ENCODE measurements at places on chromosomes 5 and 9. TPM values are rescaled to one million over a fixed set of nuclear protein-coding genes. Genes with fewer than 3 reads are reported as not detected.

DNA sequence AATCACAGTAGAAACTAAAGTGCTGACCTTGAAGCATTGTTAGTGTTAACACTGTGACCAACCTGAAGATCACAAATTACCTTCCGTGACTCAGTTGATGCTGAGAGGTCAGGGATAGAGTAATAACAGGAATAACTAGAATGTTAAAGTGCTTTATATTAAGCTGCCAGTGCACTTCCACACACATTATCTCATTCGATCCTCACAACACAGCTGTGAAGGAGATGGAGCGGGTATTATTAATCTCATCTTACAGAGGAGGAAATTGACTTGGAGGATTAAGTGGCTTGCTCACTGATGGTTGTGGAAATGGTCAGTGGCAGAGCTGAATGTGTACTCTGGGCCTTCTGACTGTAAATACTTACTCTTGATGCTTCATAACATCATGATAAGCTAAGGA is 252.5 kb upstream of the DMRT1 start:
- DNase-seq: no peak

DNA sequence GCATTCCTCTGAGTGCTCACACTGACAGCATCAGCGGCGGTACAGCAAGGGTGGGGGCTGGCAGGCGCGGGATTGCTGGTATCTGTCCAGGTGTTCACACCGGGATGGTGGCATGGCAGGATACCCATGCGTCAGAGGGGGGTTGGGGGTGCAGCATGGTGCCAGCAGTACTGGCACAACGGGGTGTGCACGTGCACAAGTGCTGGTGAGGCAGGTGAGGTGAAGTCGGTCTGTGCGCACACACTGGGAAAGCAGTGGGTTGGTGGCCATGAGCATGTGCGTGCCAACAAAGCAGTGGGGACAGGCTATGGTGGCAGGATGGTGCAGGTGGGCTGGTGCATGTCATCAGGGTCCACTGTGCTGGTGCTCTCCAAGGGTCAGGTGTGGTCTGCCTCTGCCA is 819.6 kb upstream of the EDIL3 start:
- no peak for DNase-seq

The TCF7 gene
- 4.6 TPM for total RNA-seq

The LCP2 gene
- total RNA-seq: 44.2 TPM

GRCh38 chr9:137552022-137552768 is 516 bp downstream of the MRPL41 start:
- no peak for DNase-seq

DNA sequence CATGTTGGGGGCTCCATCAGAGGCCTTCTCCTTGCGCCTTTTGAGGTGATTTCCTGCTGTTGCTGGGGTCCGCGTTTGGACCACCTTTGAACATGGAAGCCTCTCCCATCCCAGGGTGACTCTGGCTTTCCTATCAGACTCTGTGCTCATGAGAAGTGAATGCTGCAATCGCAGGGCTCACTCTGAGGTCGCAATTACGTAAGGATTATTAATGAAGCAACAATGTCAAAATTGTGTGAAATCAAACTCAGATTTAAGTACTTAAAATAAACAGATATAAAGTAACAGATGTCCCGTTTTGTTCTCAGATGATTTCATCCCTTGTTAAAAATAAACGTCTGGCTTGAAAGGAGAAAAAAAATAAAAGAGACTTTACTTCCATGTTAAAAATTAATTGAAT is 634.2 kb downstream of the BNC2 start:
- DNase-seq: no peak

DNA sequence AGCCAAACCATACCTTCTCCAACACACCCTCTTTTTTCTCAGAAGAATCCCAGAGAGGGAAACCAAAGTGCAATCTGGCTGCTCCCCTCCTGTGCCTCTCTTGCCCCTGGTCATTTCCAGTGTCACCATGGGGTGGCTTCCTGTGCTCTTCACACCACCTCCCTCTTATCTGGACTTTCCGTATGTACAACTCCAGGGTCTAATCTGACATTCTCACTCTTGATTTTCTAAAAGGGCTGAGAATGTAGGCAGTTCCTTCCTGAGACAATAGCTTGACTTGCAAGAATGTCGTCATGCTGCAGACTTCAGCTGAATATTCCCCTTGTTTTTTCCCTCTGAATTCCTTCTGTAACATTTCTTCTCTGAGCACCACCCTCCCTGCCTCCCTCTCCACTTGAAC is 110.2 kb downstream of the FBXL7 start:
- DNase-seq: no peak

- DNase-seq: no peak
Measured at GRCh38 chr9:126327006-126327713, 531 bp downstream of the MVB12B start.

DNA sequence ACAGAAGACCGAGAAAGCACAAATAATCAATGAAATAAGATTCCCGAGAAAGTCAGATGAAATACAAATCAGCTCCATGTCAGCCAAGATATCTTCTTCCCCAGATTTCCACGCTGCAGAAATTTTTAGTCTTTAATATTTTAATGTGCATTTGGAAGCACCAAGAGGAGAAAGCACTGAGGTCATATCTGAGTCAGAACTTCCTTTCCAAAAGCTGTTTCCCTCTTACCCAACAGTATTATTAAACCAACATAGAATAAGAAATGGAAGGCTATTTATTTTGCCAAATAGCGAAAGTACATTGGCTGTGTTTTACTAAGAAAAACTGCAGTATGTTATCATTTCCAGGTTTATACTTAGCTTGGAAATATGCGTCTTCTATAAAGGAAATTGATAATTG is 772.1 kb upstream of the CDH9 start:
- DNase-seq: no peak

DNA sequence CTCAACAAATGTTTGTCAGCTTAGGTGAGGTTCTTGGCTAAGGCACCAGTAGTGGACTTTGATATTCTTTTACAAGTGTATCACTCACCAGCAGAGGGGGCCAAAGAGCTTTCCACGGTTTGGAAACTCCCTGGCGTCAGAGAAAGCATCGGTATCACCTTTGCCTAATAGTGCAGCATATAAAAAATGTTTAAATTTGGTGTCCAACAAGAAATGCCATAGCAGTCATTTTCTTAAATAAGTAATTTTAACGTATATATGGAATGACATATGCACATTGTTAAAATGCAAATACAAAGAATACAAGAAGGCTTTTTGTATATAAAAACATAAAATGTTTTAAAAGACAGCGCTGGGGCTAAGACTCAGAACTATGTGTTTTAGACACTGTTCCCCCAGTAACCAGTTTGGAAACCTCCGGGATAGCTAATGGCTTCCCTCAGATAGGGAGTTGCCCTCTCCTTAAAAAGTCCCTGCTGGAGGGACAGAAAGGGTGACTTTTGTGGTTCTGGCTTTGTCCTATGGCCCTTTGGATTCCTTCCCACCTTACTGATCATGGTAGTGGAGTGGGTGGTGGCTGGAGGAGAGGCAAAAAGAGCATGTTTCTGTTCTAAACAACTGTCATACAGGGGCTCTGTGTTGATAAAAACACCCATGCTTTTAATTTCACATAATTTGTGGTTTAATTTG is 124.6 kb downstream of the GPBP1 start:
- DNase-seq: peak; percentile 95

GRCh38 chr9:33742519-33742918 is 52.8 kb upstream of the PRSS3 start:
- DNase-seq: no peak

DNA sequence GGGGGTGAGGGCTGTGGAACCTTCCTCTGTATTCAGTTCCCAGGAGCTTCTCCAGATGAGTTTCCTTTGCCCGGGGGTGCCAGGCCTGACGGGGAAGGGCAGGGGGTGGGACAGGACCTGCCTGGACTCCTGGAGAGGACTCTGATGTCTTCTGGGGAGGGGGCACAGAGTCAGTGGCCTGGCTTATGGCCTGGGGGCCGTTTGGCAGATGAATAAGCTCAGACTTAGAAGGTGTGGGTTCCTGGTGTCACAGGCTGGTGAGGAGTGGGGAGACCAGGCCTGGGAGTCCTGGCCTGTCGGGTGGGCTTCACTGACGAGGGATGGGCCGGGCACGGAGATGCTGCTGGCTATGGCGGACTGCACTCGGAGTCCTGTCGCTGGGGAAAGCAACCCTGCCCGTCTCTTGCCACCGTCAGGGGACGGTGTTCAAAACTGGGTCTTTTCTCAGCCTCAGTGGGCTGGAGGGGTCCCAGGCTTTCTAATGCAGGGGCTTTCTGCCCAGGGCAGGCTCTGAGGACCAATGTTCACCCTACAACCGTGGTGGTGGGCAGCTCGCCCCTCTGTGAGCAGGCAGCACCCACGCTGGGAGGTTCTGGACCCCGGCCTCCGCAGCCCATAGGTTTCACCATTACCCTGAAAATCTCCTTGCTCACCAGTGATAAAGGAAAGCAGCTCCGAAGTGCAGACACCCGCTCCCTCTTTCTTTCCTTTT is 16.2 kb downstream of the COL5A1 start:
- no peak for DNase-seq

The PPP3R2 gene
- not detected for total RNA-seq

DNA sequence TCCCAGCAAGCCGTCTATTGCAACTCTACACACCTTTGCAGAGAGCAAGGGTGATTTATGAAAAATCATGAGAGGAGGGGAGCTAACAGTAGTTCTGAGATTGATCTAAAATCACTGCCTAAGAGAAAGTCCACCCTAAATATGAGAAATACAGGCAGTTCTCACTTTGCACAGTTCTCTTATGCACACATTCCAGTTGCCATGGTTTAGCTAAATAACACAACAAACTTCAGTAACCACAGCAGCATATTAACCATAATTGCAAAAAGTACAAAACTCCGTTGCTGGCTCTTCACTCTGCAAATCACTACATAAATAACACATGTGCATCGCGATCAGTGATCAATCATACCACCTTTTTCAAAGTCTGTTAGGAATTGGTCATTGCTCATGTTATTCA is 31.1 kb downstream of the PGGT1B start:
- no peak for DNase-seq

The SLC6A19 gene
- not detected for total RNA-seq

The FAM169A gene
- under 0.01 TPM for total RNA-seq

- DNase-seq: peak; percentile 27
Measured at GRCh38 chr9:4066120-4066519, 233.7 kb downstream of the GLIS3 start.

GRCh38 chr5:25540628-25541027 is 895.9 kb upstream of the CDH10 start:
- DNase-seq: no peak

The LSM11 gene
- total RNA-seq: 1.6 TPM

DNA sequence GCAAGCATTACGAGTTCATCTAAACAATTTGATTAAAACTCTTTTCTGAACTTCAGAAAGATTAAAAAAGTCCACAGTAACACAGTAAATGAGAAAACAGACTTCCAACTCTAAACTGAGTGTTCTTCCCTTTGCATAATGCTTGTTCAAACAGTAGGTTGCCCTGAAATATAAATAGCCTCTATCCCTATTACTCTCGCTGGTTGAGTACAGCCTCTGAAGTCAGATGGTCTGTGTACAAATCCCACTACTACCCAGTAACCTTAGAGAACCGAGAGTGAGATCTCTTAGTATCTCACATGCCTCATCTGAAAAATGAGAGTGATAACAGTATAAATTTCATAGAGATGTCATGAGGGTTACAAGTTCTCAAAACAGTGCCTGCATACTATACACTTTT is 591.6 kb downstream of the CAAP1 start:
- DNase-seq: no peak

DNA sequence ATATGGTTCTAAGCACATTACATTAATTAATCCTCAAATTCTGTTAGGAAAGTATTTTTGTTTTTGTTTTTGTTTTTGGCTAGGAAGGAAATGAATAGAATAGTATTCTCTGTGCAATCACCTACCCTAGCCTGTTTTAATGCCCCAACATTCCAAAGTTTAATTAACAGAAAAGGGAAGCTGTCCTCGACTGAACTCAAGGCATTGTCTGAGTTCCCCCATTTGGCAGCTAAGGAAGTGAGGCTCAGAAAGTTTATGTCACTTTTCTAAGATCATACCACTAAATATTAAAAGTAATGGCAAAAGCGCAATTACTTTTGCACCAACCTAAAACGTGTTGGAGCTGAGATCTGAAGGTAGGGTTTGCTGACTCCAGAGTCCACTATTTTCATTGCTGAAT is 59.8 kb downstream of the FGF1 start:
- no peak for DNase-seq

The FOXD4L5 gene
- total RNA-seq: not detected

The IFNB1 gene
- not detected for total RNA-seq

DNA sequence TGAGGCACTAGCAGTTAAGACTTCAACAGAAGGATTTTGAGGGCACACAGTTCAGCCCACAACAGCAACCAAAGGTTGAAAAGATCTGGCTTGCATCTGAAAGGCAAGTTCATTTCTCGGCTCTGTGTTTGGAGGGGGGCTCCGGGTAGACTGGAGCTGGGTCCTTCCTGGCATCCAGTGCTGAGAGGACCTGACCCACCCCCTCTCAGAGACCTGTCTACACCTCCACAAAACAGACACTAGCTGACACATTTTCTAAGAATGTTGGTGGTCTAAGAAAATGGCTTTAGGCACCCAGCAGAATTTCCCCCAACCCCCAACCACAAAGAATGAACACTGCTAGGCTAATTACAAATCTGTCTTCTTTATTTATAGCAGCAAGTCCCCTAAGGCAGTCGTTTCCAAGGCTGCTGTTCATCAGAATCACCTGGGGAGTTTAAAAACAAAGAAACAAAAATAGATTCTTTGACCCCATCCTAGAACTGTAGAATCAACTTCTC is 6.2 kb upstream of the PTCH1 start:
- no peak for DNase-seq

The LMX1B gene
- total RNA-seq: not detected

The STK10 gene
- 7.1 TPM for total RNA-seq

DNA sequence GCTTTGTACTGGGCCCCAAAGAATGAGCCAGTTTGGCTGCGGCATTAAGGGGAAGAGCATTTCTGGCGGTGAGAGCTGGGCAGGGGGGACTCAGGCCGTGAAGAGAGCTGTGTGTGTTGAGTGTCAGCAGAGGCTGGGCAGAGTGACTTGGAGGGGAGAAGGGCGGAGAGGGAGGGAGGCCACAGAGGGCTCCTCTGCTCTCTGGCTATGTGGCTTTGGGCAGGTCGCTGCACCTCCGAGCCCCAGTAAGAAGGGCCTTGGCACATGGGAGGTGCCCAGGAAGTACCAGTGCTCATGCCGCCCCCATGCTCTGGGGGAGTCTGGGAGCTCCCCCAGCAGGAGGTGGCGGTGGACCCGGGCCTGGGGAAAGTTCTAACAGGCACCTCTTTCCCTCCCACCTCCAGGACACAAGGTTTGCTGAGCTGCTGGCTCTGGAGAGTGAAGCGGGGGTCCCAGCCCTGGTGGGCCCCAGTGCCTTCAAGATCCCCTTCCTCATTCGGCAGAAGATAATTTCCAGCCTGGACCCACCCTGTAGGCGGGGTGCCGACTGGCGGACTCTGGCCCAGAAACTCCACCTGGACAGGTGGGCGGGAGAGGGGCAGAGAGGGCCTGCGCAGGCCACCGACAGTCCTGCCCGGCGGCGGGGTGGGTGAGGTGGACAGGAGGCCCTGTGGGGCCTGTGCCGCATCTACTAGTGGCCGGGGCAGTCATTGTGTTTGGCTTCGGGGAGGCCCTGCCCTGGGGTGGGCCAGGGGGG is 20.1 kb downstream of the HK3 start:
- DNase-seq: no peak

DNA sequence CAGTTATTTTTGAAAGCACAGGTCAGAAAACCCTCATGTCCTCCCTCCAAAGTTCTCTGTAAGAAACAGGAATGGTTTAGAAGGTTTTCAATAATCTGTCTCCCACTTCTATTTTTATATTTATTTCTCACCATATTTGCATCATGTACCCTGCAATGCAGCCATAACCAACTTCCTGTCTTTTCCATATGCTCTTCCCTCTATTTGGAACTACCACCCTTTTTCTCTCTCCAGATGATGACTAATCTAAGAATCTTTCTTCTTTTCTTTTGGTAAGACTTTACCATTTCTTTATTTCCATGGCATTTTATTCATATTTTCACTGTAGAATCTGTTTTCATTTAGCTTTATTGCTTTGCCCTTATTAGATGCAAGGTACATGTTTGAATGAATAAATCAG is 33.9 kb downstream of the MAN2A1 start:
- DNase-seq: no peak
